ENCODE measurements at places on chromosomes 6 and 20. TPM values are rescaled to one million over a fixed set of nuclear protein-coding genes. Genes with fewer than 3 reads are reported as not detected.

Gene PRL
- not detected for total RNA-seq

Gene WASF1
- 3.2 TPM for total RNA-seq

Gene SPDEF
- 9.1 TPM for total RNA-seq

Gene HSPA1L
- 2.3 TPM for total RNA-seq

Data from lower leg skin (tissue), 4 donors.